ENCODE measurements at places on chromosomes 5 and 9. TPM values are rescaled to one million over a fixed set of nuclear protein-coding genes. Genes with fewer than 3 reads are reported as not detected.

OR1L6 gene
- not detected for total RNA-seq

HAVCR2 gene
- under 0.01 TPM for total RNA-seq

CDX1 gene
- 0.38 TPM for total RNA-seq

AFF4 gene
- total RNA-seq, result 43.1 TPM
